ENCODE measurements at places on chromosomes 13 and 19. TPM values are rescaled to one million over a fixed set of nuclear protein-coding genes. Genes with fewer than 3 reads are reported as not detected.

GRCh38 chr13:53142306-53142705 is 113.7 kb downstream of the OLFM4 start:
- DNase-seq: no peak

GRCh38 chr19:46201454-46202310 is 27.9 kb upstream of the IGFL1 start:
- DNase-seq: no peak

- DNase-seq: no peak
Measured at GRCh38 chr13:31116224-31116623, 45.5 kb downstream of the HSPH1 start.

UNC13A gene
- 0.08 TPM for total RNA-seq

DNA sequence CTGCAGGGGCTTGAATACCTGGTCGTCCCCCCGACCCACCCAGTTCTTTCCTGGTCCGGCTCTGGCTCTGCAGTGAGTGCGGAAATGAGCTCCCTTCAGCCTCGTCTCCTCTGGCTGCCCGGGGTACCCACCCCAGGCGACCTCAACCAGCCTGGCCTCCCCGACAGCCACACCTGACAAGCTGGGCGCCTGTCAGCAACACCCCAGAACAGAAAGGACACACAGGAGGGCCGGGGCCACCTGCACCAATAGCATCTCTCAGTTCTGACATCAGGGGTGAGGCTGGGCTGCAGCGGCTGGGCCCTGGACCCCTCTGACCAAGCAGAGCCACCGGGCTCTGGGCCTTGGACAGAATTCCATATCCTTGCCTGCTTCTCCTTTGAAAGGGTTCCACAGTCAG is 19.7 kb downstream of the SUGP1 start:
- no peak for DNase-seq

DNA sequence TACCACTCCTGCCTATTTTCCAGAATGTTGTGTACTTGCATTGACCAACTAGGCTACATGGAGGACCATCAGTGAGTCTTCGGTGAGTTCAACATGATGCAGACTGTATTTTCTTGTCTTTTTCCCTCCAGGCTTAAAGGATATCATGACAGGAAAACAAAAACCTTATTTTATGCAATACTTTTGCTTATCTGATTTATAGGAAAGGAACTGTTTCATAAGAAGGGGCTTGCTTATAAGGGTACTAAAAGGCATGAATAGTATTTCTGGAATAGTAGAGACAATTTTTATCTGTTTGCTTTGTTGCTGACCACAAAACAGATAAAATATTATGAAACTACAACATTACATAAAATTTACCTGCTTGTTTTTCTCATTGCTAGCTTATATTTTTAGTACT is 374.7 kb downstream of the KLF5 start:
- no peak for DNase-seq

DNA sequence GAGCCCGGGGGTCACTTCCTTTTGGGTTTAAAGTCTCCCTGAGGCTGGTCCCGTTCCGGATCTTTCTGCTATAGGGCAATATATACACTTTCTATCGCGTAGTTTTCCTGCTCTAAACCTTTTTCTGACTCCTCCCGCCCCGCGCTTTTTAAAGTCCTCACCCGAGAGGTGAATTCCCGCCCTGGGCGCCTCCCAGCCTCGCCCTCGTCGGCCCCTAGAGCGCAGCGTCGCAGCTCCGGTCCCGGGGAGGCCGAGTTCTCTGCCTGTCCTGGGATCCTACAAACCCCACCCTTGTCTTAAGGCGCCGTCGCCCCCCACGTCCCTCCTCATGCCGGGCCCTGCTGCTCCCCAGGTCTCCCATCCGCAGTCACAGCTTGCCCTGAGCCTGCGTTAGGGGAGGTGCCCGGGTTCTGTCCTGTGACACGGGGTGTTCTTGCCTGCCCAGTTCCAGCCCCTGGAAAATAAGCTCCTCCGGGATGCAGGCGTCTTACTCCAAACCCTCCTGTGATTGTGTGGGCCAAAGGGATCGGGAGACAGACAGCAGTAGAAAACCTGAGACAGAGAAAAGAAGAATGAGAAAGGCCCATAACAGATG is 491 bp downstream of the ZNF525 start:
- DNase-seq: no peak

- no peak for DNase-seq
Measured at GRCh38 chr13:54373211-54373610, 1344.6 kb downstream of the OLFM4 start.

GRCh38 chr13:100176801-100177400 is 88.0 kb downstream of the PCCA start:
- no peak for DNase-seq

ADAT3 gene
- total RNA-seq: 4.7 TPM

GRCh38 chr13:100039740-100040139 is 49.2 kb upstream of the PCCA start:
- no peak for DNase-seq

NOVA2 gene
- total RNA-seq: 2.2 TPM

CGB2 gene
- not detected for total RNA-seq

SLITRK6 gene
- total RNA-seq: 0.07 TPM

STOML3 gene
- total RNA-seq: not detected

DNA sequence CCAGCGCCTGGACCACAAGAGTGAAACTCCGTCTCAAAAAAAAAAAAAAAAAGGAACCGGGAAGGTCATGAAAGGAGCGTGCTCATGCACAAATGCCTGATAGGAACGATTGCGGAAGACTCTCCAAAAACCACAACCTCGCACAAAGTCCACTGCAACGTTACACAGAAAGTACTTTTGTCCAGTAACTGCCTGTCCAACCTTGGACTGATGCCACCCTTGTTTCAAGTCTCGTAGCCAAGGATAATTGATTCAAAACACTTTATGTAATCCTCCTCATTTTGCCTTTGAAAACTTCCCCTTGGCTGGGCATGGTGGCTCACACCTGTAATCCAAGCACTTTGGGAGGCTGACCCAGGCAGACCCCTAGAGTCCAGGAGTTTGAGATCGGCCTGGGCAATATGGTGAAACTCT is 13.7 kb downstream of the LGALS7 start:
- DNase-seq: no peak

DNA sequence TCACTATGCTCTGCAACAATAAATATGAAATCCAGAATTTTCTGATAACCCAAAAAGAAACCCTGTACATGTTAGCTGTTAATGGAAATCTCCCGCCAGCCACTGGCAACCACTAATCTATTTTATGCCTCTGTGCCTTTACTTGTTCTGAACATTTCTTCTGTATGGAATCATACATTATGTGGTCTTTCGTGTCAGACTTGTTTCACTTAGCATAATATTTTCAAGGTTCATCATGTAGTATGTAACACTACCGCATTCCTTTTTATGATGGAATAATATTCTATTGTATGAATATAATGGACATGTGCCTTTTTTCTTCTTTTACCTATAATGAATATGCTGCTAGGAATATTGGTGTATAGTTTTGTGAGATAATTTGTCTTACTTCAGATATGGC is 1123.3 kb downstream of the EFNB2 start:
- DNase-seq: no peak

- no peak for DNase-seq
Measured at GRCh38 chr13:75533861-75534260, 3.8 kb downstream of the COMMD6 start.

- no peak for DNase-seq
Measured at GRCh38 chr19:2259336-2259735, 3.1 kb upstream of the JSRP1 start.

- no peak for DNase-seq
Measured at GRCh38 chr19:28425046-28425931, 787.7 kb downstream of the UQCRFS1 start.

BABAM1 gene
- 60.9 TPM for total RNA-seq

GRCh38 chr19:30228113-30228834 is 143.9 kb upstream of the ZNF536 start:
- no peak for DNase-seq

SIGLEC5 gene
- not detected for total RNA-seq

DNA sequence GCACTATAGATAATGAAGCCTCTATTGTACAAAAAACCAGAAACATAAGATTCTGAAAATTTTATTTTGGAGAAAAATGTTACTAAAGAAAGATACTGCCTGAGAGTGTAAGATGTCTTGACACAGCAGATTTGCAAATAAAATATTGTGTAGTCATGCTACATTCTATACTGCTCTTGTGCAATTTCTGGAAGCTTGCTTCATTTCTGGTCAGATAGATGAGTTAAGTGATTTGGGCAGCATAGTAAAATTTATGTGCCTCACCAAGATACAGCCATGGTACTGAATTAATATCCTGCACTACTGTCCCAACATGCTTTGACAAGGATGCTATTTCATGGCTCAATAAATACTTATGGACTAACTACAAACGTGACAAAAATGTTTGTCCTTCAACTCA is 55.1 kb upstream of the STARD13 start:
- no peak for DNase-seq

Data from heart left ventricle (tissue), 16 donors.